ENCODE measurements at places on chromosomes 12 and 14.
A peak's percentile ranks its signal among the peaks of the same experiment; 100 is the strongest.

DNA sequence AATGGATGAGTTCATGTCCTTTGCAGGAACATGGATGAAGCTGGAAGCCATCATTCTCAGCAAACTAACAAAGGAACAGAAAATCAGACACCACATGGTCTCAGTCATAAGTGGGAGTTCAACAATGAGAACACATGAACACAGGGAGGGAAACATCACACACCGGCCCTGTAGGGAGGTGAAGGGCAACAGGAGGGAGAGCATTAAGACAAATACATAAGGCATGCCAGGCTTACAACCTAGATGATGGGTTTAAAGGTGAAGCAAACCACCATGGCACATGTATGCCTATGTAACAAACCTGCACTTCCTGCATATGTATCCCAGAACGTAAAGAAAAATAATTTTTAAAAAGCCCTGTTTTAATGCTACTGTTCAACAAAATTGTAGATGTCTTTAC, 914.2 kb upstream of the ATXN7L3B start:
- DNase-seq: no peak

- peak; percentile 41 for DNase-seq
Measured at GRCh38 chr12:43332977-43333640, 218.9 kb downstream of the ADAMTS20 start.

- no peak for DNase-seq
Measured at GRCh38 chr12:104334581-104334980, 31.0 kb downstream of the EID3 start.

GRCh38 chr12:106239951-106240335, 7.9 kb downstream of the CKAP4 start:
- DNase-seq: no peak

GRCh38 chr12:21451529-21451928, 14.1 kb downstream of the PYROXD1 start:
- DNase-seq: peak; percentile 40

DNA sequence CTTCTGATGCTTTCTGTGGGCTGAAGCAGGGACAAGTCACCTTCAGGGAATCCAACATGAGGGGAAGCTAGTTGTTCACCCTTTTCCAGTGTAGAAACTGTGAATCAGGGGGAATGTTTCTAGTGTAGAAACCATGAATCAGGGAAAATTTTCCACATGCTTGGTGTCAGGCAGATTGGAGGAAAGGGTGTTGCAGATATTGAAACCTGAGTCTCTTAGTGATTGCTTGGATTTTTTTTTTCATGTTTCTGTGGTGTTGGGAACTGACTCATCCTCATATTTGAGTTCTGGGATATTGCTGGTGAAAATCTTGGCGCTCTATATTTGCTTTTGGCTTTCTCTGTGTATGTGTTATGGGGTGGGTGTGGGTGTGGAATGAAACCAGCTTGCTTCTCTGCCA, 144.5 kb upstream of the FBXO33 start:
- DNase-seq: no peak

DNA sequence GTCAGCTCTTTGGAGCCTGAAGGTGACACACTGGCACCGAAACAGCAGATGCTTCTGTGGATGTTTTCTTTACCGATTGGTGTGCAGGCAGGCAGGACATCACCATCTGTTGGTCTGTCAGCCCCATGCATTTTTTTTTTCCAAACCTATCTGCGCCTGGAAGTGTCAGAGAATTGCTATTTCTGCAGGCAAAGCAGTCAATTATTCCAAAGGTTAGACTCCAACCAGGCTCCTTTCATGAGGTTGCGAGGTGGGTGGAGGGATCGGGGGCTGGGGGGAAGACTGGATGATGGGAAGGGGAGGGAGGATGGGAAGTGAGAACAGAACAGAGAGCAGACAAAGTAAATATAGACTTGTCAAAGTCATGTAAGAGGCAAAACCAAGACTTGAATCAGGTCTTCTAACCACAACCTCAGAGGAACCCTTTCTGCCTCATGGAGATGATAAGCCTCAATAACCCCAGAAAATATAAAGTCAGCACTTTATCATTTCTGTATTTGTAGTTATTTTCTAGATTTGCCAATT, 117.7 kb downstream of the OTOGL start:
- no peak for DNase-seq

DNA sequence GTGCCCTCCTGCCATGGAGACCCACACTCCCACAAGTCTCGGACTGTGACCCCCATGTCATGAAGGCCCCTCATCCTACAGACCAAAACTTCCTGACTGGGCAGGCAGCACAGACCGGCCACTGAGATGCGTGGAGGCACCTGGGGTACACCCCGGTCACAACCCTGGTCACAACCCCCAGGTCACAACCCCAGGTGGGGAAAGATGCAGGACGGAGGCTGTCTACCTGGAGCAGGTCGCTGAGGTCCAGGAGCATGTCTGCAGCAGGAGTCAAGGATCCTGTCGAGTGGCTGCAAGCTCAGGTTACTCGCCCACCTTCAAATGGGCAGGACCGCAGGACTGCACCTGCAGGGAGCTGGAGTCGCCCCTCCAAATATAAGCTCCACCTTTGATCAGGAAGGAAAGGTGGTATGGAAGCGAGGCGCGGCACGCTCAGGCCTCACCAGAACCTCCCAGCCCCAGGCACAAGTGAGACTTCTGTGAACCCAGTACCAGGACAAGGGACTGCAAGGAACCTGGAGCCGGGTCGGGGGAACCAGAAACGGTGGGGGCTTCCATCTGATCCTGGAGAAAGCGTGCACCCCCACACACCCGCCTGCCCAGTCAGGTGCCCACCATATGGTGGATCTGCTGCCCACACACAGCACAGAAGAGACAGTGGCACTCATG, 8.1 kb downstream of the BTBD6 start:
- DNase-seq: no peak

DNA sequence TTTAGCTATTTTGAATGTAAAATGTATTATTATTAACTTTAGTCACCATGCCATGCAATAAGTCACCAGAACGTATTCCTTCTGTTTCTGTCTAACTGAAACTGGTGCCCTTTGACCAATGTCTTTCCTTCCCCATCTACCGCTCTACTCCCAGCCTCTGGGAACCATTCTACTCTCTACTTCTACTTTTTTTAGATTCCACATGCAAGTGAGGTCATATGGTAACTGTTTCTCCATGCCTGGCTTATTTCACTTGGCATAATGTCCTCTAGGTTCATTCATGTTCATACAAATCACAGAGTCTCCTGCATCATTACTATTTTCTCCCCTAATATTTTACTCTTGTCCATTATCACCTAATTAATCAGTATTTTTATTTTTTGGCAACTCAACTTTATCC, 160.1 kb downstream of the TMX1 start:
- no peak for DNase-seq

DNA sequence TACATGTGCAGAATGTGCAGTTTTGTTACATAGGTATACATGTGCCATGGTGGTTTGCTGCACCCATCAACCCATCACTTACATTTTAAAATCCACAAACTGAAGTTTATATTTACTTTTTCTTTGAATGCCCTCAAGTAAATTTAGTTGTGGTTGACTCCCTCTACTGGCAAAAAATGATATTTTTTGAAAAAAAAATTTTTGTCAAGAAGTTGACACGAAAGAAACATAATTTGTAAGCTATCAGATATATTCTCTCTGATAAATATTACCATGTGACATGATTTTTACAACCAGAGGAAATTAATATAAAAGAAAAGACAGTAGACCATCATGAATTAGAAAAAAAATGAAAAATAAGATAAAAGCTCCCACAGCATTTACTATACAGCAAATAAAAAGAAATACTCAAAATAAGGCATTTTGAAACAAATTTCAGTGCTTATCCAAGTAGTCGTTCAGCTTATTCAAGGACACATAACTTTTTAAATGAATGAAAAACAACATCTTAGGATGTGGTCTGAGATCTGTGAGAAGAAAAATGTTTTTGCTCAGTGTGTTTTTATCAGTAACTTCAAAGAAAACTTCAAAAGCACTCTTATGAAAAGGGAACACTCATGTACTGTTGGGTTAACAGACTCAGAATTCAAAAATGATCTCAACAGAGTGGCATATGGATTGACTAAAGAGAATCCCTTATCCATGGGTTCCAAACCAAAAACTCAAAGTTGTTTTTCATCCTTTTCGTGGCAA, 30.0 kb upstream of the GRIP1 start:
- DNase-seq: no peak

GRCh38 chr12:109875572-109876131, 4.7 kb downstream of the GLTP start:
- DNase-seq: no peak

DNA sequence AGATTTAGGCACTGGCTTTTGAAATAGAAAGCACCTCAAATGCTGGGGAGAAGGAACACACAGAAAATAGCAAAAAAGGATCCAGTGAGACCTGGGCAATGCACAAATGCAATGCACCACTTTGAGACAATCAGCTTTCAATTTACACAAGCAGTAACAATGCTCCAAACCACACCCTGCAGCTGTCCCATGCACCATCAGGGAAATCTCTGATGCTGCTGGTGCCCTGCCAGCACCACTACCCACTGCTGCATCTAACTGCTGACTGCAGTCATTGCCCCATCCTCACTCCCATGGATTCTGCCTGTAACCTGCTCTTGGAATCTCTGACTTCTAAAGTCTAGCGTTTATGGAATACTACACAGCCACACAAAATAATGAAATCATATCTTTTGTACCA, 21.0 kb upstream of the HMGA2 start:
- DNase-seq: no peak

GRCh38 chr12:121366063-121366459, 13.8 kb upstream of the ANAPC5 start:
- DNase-seq: no peak

- no peak for DNase-seq
Measured at GRCh38 chr14:68606644-68607043, 186.2 kb downstream of the ZFP36L1 start.

DNA sequence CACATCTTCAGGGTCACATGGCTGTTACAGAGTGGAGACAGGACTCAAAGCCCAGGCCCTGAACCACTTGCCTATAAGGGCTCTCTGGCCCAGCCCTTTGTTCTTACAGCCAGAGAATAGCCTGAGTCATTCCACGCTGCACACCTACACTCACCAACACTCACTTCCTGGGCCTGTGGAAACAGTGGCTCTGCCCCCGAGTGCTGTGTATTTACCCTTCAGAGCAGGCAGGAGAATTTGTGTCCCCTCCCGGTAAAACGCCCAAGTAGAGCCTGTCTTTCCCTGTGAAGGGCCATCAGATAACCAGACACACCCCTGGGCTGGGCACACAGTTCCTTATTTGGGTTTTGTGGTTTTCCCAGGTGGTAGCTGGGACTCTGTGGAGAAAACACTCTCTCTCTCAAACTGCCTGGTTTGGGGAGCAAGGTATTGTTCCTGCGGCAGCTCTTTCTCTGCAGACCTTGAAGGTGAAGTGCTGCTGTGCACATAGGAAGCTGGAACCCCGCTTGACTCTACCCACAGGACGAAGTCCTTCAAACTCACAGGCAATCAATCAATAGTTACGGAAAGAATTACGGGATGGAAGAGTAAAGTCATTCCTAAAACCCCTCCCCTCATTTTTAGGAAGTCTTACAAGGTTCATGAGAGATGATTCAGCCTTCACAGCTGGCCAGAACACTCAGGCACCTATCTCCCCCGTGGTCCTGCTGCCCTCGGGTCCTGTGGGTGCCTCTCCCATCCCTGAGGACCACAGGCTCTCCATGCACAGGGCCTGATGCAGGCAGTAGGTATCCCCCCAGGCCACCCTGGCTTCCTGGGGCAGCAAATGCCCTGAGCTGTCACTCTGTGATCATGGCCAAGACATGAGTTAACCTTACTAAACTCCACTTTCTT, 20.3 kb downstream of the FIGNL2 start:
- peak; percentile 20 for DNase-seq

DNA sequence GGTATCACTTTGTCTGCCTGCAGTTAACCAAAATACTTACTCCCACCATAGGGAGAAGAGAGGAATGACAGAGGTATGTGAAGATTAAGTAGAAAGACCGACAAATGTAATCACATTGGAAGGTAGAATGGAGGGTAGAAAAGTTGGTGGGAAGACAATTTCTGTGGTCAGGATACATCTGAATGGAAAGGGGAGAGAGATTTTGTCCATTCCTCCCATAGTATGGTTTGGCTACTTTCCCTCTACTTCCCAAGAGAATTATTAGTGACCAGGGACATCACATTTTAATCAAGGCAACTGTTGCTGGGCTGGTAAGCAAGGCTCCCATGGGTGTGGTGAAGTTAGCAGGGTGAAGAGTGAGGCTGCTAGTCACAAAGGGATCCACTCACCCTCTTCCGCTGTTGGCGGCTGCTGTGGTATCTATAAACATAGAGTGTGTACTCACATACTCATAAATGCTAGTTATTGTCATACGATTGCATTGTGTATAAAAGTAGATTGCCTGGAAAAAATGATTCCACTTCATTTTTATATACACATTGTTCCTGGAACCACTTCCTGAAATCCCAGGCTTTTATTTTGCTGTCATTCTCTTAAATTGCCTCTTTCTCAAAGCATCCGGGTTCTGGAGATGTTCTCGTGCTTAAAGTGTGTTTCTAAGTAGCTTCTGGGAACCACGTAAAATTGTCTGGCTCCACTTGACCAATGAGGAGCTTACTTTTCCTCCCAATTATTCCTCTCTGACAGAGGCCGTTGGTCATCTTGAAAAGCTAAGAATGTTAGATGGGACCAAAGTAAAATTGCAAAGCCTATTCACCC, 413.1 kb downstream of the ZFP36L1 start:
- no peak for DNase-seq

DNA sequence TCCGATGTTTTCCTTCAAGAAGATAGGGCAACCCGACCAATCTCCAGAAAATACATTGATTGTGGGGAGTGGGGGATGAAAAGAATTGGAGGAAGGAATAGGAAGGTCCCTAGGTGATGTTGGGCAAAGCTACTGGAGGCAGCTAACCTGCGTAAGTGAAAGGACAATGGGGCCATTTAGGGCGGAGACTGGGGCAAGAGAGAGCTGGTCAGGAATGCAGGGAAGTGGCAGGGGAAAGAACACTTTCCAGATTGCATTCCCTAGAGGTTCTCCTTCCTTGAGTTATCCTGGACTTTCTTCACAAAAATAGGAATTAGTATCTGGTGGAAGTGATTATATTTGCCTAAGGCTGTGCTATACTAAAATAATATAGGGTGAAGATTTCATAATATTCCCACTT, 151.8 kb upstream of the HMGA2 start:
- no peak for DNase-seq

DNA sequence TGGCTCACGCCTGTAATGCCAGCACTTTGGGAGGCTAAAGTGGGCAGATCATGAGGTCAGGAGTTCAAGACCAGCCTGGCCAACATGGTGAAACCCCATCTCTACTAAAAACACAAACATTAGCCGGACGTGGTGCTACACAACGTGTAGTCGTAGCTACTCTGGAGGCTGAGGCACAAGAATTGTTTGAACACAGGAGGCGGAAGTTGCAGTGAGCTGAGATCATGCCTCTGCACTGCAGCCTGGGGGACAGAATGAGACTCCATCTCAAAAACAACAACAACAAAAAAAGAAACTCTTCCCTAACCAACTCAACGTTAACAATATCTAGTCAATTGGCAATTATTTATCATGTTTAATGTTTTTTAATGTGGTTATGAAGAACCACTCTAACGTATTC, 89.3 kb downstream of the EPS8 start:
- DNase-seq: no peak

DNA sequence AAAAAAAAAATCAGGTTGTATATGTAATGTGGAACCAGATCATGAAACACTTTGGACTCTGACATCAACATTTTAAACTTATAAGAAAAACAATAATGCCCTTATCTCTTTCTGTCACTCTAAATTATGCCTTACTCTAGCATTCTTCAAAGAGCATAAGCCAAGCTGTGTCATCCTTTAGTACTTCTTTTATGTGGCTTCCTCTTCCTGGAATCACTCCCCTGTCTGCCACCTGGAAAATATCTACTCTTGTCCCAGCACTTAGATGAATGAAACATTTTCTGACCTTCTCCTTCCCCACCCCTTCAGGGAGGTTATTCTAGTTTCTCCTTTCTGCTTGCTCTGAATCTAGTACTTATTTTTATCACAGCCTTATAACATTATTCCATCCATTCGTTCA, 101.2 kb downstream of the CNTN1 start:
- no peak for DNase-seq
